ENCODE measurements at places on chromosomes 7 and 10.

DNA sequence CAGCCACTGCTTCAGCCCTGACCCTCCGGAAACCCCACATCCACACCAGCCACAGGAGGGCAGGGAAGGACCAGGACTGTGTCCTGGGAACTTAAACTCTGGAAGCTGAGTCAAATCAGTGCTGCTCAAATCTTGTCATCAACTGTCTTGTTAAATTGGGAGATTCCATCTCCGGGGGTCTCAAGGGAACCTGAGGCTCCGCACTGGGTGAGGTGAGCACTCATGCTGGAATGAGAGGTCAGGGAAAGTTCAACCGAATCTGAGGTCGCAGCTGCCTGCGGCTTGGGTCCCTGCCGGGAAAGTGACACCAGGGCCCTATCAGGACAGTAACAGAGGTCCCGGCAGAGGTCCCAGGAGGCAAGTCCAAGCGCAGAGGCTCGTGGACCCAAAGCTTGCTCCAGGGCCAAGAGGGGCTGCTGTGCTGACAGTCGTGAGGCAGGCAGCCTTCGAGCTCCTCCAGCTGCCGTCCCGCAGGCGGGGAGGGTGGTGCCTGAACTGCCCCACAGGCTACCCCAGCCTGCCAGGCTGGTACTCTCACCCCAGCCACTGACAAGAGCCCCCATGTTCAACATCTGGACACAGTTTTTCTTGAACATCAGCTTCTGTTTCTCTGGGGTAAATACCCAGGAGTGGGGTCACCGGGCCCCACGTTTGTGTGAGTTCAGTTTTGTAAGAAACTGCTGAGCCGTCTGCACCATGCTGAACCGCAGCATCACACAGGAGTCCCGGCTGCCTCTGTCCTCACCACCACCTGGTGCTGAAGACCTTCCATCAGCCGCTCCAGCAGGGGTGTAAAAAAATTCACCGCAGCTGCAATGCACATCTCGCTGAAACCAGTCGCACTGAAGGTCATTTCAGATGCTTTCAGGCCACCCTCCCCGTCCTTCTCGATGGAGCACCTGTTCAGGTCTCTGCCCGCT lies 101.0 kb downstream of the DIP2C start:
- DNase-seq = no peak

GRCh38 chr7:73451780-73452398 lies 18.3 kb downstream of the FZD9 start:
- DNase-seq = peak; percentile 49

GRCh38 chr7:21891291-21891690 lies 54.4 kb downstream of the CDCA7L start:
- no peak for DNase-seq

- no peak for DNase-seq
These were observed 35.4 kb upstream of the CCDC7 start for GRCh38 chr10:32410569-32410968.

- DNase-seq = no peak
These were observed 1.2 kb upstream of the ANLN start for GRCh38 chr7:36388423-36388822.

GRCh38 chr10:88064608-88065382 lies 201.4 kb downstream of the PTEN start:
- DNase-seq = no peak

GRCh38 chr7:47458057-47458456 lies 123.9 kb downstream of the TNS3 start:
- DNase-seq = no peak

GRCh38 chr7:139597028-139597427 lies 73.5 kb downstream of the CLEC2L start:
- DNase-seq = no peak

- DNase-seq = no peak
These were observed 904.9 kb downstream of the IPMK start for GRCh38 chr10:57362811-57363210.

GRCh38 chr7:3605222-3605621 lies 304.2 kb downstream of the SDK1 start:
- DNase-seq = no peak

- DNase-seq = no peak
These were observed 9.8 kb downstream of the CDHR1 start for GRCh38 chr10:84204122-84204521.

- DNase-seq = no peak
These were observed 819 bp downstream of the TMED4 start for GRCh38 chr7:44580945-44581878.

- no peak for DNase-seq
These were observed 6.3 kb downstream of the GPAM start for GRCh38 chr10:112177247-112177646.

DNA sequence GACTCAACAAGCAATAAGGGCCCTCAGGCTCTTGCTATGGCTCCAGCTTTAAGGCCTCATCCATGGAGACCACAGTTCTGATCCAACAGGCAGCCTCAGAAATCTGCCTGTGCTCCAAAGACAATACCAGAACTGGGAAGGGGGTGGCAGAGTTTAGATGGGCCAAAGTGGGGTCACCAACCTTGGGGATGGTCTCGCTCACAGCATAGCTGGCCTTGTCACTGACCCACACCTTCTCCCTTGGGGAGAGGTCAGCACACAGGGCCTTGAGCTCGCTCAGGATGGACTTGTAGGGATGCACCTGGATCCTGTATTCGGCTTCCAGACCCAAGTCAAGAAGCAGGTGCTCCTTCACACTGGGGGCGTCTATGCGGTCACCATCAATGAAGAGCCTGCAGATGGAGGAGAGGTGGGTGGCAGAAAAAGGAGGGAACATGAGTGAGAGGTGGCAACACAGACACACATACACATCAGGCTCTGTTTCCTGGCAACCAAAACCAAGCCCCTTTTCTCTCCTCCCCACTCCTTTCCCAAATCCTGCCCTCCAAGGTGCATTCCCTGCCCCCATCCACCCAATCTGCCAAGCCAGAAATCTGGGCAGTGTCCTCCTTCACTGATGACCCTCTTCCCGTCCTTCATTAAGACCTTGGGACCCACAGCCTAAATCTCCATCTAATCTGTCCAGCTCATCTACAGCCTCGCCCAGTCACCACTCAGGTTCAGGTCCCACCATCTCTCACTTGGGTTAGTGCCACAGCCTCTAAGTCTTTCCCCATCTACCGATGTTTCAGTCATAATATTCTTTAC lies 40.9 kb downstream of the XPNPEP1 start:
- no peak for DNase-seq

DNA sequence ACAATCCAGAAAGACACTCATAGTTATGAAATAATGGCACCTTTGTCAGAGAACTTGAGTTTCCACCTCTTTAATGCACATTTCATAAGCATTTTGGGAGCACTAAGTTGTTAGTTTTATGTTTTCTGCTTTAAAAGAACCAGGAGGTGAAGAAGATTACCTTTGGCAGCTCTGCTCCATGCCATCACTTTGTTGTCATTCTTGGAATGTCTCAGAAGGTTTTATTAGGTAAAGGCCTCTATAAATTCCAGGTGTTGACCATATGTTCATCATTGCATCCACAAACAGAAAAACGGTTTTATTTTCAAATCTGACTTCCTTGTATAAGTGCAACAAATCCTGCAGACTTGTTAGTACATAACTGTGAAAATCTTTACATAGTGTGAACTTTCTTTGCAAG lies 424.8 kb downstream of the MDFIC start:
- DNase-seq = no peak

GRCh38 chr10:85148693-85149640 lies 820.6 kb downstream of the CCSER2 start:
- no peak for DNase-seq

DNA sequence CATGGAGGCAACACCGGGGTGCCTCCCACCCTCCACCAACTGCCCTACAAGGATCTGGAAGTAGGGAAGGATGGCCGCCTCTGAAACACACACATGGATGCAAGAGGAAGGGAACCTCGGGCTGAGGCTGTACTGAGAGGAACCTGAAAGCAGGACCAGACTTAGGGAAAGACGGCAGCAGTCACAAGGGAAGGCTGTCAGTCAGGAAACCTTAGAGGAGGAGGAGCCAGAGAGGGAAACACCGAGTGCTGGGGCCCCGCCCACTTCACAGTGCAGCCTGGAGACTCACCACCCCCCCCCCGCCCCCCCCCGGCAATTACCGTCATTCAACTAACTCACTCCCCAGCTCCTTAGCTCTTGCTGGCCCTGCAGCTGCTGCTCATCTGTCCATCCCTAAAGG lies 2.5 kb downstream of the CYREN start:
- DNase-seq = peak; percentile 15

GRCh38 chr7:139648941-139649425 lies 125.5 kb downstream of the CLEC2L start:
- no peak for DNase-seq

DNA sequence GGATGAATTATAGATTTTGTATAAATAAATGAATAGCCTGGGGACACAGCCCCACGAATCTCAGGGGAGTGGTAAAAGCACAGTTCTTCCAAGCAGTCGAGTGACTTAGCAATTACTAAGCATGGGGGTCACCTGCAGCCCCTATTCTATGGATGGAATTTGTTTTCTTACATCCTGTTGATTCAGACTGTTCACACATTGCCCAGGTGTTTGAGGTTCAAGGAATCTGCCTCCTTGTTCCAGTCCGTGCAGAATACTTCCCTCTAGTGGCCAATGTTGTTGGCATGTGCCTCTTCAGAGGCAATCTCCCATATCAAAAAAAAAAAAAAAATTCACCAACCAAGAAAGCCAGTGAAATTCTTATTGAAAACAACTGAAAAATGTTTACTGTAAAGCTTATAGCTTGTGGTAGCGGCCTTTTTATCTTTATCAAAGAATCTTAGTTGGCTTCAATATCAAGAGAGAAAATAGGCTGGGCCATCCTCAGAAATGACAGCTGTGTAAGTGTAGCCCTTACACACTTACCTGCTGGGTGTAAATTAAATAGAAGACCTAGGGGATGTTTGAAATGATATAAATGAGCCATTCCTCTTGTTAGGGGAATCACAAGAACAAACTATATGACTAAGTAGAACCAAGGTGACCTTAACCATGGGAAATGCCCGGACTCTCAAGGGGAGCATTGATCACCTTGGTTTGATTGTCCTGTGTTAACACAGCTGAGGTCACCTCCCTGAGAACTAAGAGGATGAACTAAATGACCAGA lies 7.8 kb downstream of the LIPM start:
- DNase-seq = peak; percentile 16

GRCh38 chr10:90308223-90308622 lies 549.6 kb downstream of the HTR7 start:
- DNase-seq = no peak

DNA sequence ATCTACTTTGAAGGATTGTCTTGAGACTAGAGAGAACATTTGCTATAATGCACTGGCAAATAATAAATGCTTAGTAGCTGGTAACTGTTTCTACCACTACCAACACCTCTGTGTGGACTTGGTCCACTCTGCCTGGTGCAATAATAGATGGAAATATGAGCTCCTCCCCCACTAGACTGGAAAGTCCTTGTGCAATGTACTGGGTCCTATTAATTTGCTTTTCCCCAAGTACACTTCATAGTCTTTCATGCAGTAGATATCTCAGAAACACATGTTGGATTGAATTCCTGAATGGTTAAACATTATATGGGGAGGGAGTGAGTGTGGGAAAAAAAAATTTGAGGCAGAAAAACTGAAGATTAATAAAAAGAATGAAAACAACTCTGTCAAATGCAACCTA lies 119.3 kb downstream of the C10orf90 start:
- no peak for DNase-seq

- no peak for DNase-seq
These were observed 20.0 kb downstream of the ARHGAP21 start for GRCh38 chr10:24703700-24704099.

DNA sequence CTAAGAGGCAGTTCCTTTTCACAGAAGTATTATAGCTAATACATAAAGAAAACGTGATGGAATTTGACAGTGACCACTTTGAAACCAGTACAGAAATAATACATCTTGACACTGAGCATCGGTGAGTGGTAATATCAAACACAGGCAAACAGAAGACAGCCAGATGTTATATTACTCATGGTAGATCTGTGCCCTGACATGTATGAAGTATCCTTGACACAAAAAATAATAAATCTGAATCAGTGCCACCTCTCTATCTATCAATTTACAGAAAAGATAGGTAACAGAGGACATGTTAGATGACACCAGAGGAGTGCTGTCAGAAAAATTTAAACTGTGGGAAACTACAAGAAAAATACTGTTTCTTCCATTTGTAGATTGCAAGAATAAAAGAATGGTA lies 217.4 kb upstream of the POT1 start:
- no peak for DNase-seq

DNA sequence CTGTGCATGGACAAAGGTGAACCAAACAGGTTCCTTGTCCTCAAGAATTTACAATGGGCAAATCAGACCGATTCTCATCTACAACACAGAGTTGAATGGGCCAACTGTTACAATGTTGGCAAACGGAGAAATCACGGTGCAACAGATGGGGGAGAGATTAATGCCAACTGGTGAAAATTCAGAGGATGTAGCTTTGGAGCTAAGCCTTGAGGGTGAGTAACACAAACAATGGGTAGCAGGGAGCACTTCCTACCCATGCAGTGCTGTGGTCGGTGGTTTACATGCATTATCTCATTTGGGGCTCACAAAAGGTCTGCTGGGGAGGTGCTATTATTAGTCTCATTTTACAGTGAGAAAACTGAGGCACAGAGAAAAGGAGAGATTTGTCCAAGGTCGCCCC lies 902 bp upstream of the NFE2L3 start:
- DNase-seq = peak; percentile 3

- no peak for DNase-seq
These were observed 178.8 kb downstream of the CUX1 start for GRCh38 chr7:101996131-101996691.

DNA sequence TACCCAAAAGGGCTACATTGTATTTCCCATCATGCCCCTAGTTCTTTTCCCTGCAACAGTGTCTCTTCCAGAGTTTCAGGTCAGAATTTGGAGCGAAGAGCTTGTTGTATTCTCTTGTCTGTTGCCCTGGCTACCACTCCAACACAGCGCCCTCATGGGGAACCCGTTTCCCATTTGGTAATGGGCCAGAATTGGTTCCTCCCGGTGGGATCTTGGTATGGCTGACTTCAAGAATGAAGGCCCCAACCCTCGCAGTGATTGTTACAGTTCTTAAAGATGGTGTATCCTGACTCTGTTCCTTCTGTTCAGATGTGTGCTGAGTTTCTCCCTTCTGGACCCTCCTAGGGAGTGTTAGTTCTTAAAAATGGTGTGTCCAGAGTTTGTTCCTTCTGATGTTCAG lies 110.5 kb upstream of the ZNF32 start:
- DNase-seq = no peak

- no peak for DNase-seq
These were observed 130.4 kb downstream of the SMURF1 start for GRCh38 chr7:99013266-99014112.

DNA sequence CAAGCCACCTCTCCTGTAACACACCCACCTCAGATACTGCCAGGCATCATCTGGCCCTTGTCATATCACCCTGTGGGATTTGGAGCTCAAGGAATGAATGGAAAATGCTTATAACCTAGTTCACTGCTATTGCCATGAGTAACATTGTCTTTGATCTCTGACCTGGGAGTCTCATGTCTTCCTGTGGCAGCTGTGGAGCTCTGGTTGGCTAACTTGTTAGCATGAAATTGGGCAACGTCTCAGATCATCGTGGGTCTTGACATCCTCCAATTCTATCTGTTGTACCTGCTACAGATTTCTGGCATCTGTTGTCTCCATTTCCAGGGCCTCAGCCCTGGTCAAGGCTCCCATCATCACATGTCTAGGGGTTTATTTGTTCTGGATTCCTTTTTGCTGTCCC lies 2.2 kb upstream of the TMEM270 start:
- no peak for DNase-seq

Data from hippocampal formation (tissue), 2 donors.